Peyer's patch (tissue), 4 donors: ENCODE measurements at places on chromosomes 3 and 15.

- H3K4me1 ChIP-seq, result no peaks in the 10 kb centered on the region
- no peaks in the 10 kb centered on the region for H3K27me3 ChIP-seq
- no peak overlapping the region for H3K27ac ChIP-seq
- no peaks in the 10 kb centered on the region for H3K36me3 ChIP-seq
- H3K4me3 ChIP-seq, result no peak overlapping the region
Observed at GRCh38 chr3:65381496-65382010, 657.2 kb downstream of the MAGI1 start.

DNA sequence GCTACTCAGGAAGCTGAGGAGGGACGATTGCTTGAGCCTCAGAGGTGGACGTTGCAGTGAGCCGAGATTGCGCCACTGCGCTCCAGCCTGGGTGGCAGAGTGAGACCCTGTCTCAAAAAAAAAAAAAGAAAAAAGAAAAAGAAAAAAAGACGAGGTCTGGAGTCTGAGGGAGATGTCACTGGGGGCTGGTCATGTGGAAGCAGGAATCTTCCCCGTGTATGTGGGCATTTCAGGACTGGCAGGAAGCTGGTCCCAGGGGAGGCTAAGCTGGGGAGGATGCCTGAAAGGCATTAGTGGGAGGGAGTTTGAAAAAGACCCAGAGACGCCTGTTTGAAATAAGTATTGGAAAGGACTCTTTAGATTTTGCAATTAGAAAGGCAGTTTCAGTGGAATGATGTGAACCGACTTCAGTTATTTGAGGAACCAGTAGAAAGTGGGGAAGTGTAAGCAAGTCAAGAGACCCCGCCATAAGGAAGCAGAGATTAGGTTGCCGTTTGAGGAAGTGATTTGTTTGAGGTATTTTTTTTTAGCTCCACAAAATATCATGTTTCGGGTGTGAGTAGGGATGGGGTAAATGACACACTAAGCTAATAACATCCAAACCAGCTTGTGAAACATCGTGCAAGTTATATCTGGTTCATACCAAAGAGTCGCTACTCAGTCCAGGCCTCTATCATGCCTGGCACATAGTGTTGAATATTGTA, 55.5 kb downstream of the ST6GAL1 start:
- H3K27ac ChIP-seq, result peak overlapping the region; percentile 30
- H3K27me3 ChIP-seq, result no peaks in the 10 kb centered on the region
- H3K4me3 ChIP-seq, result no peak overlapping the region
- H3K4me1 ChIP-seq, result no peaks in the 10 kb centered on the region

DNA sequence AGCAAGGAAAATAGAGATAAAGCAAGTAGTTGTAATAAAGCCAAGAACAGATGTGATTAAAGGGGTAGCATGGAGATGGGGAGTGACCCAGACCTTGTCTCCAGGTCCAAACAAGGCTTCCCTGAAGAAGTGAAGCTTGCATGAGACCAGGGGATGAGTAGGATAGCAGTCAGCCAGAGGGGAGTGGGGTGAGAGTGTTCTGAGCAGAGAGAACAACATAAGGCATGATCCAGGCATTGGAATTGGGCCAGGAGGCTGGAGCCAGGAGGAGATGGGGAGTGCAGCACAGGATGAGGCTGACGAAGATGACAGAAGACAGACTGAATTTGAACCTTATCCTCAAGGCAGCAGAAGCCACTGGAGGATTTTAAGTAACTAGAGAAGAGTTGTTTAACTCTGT, 7.2 kb downstream of the TMOD2 start:
- H3K36me3 ChIP-seq, result no peaks in the 10 kb centered on the region
- H3K4me1 ChIP-seq, result no peaks in the 10 kb centered on the region
- no peak for DNase-seq
- H3K27me3 ChIP-seq, result no peaks in the 10 kb centered on the region

- H3K4me3 ChIP-seq, result no peak overlapping the region
- no peak for DNase-seq
- no peaks in the 10 kb centered on the region for H3K27me3 ChIP-seq
Observed at GRCh38 chr3:130659911-130660310, 86.7 kb downstream of the PIK3R4 start.

- H3K27ac ChIP-seq, result no peak overlapping the region
- DNase-seq, result no peak
- H3K27me3 ChIP-seq, result no peaks in the 10 kb centered on the region
Observed at GRCh38 chr3:183534249-183534648, 21.3 kb downstream of the KLHL6 start.

DNA sequence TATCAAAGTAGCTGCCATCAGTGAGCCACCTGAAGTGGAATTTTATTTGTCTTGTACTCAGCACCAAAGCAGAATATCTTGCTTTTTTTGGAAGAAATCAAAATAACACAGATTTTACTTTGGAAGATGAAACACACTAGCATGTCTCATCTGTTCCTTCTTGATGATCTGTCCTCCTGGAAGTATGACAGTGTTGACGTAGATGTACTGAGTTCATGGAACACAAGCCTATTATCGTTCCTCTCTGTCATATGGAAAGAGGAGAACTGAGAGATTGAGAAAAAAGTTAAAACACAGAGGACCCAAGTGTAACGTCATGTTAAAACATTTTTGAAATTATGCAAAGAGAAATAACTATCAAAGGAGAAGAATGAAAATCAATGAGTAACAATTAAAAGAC, 340.2 kb downstream of the ROBO2 start:
- no peaks in the 10 kb centered on the region for H3K4me1 ChIP-seq
- no peak overlapping the region for H3K4me3 ChIP-seq
- DNase-seq, result no peak
- no peaks in the 10 kb centered on the region for H3K27me3 ChIP-seq

- H3K36me3 ChIP-seq, result no peaks in the 10 kb centered on the region
- no peaks in the 10 kb centered on the region for H3K4me1 ChIP-seq
- no peaks in the 10 kb centered on the region for H3K27me3 ChIP-seq
- no peak overlapping the region for H3K27ac ChIP-seq
- no peak overlapping the region for H3K4me3 ChIP-seq
Observed at GRCh38 chr3:147924755-147925154, 515.6 kb downstream of the ZIC1 start.

DNA sequence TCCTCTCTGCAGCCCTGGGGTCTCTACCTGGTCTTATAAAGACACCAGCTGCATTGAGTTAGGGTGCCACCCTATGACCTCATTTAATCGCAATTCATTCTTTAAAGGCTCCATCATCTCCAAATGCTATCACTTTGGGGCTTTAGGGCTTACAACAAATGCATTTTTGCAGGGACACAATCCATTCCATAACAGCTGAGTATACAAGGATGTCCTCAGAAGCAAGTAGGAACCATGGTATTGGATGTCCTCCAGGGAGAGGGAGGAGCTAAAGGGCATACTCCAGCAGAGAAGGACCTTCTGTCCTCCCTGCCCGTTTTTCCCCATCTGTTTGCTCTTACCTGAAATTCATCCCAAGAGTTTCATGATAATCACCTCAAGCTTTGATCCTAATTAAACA, 30.3 kb downstream of the UMPS start:
- no peaks in the 10 kb centered on the region for H3K36me3 ChIP-seq
- DNase-seq, result no peak
- H3K4me1 ChIP-seq, result no peaks in the 10 kb centered on the region
- H3K27me3 ChIP-seq, result no peaks in the 10 kb centered on the region

DNA sequence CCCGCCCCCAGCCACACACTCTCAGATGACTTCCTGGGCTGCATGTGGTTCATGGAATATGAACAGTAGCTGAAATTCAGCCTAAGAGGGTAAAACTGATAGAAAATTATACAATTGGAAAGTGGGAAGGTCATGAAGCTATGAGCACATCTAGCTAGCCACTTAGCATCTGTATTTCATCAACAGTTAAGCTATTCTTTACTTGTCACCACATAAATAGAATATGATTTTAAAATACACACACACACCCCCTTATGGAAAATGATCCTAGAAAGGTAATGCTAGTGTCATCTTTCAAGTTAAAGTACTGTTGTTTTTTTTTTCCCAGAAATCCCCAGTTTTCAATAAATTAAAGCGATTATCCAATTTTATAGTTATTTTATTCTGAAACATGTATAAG, 3.6 kb downstream of the MAP4 start:
- no peaks in the 10 kb centered on the region for H3K27me3 ChIP-seq
- H3K36me3 ChIP-seq, result no peaks in the 10 kb centered on the region
- H3K4me1 ChIP-seq, result peaks cover 47% of the 10 kb centered on the region
- DNase-seq, result no peak
